ENCODE measurements at places on chromosomes 1 and 21.

GRCh38 chr1:195831789-195832188, 776.5 kb downstream of the KCNT2 start:
- DNase-seq = no peak

DNA sequence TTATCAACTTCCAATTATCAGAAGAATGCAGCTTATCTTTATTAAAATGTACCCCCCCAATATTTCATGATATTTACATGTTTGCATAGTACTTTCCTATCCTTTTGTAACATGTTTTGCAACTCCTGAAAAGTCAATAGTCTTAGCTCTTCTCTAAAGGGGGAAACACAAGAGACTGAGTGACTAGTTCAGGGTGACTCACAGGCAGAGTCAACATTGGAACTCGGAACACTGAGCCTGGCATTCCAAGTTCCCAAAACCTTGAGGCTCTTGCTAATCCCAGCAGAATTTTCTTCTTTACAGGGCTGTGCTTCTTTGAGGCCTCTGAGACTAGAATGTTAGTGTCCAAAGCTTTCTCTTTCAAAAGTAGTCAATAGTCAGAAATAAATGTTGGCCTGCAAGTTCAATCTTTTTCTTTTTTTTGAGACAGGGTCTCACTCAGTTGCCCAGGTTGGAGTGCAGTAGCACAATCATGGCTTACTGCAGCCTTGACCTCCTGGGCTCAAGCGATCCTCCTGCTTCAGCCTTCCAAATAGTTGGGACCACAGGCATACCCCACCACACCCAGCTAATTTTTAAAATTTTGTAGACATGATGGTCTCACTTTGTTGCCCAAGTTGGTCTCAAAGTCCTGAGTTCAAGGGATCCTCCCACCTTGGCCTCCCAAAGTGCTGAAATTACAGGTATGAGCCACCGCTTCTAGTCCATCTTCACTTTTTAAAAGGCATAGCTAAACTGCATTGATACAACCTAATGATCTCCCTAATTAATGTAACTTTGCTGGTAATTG, 37.5 kb downstream of the ZNF281 start:
- no peak for DNase-seq

DNA sequence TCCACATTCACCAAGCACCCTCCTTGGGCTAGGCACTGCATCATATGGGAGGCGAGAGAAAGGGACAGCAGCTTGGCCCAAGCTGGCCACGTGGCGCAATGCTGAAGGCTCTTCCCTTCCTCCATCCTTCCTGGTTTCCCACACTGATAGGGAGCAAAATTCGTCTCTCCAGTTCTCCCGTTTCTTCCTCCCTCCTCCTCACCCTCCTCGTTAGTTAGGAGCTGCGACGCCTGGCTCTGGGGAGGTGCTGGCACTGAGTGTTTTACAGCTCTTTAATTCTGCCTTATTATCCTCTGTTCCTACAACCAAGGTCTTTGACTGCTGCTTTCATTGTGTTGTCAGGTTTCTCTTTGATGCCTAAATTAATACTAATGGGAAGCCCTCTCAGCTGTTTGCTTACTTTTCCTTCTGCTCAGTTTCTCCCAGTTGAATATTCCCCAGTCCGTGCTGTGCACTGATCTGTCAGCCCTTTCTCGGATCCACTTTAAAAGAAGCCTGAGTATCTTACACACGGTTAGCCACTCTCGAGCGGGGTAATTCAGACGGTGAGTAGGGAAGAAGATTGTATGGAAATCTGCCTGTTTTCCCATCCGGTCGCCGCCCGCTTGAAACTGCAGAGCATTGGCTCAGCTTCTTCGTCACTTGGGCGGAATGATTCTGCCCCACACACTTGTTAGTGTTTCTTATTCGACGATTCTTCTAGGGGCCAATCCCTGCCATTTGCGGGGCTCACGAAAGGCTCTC, 56.2 kb upstream of the SMYD2 start:
- no peak for DNase-seq

- no peak for DNase-seq
Observed at GRCh38 chr1:99297923-99298322, 33.6 kb downstream of the PLPPR4 start.

GRCh38 chr1:201172999-201173610, 17.5 kb upstream of the IGFN1 start:
- DNase-seq = no peak

DNA sequence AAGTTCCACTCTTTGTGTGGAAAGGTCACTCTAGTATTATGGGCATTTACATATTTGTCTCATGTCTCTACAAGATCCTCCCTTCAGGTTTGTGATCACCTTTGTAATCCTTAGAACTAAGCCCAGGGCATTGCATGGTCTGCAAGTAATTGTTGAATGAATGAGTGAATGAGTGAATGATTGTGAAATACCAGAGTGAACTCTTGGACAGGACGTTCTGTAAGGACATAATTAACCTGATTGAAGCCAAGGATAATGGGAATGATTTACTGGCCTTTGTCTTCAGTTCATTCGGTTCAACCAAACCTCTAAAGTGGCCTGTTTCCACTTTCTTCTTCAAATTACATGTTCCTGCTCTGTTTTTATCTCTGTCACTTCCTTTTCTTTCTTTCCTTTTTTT, 83.0 kb upstream of the TSPAN2 start:
- DNase-seq = no peak

DNA sequence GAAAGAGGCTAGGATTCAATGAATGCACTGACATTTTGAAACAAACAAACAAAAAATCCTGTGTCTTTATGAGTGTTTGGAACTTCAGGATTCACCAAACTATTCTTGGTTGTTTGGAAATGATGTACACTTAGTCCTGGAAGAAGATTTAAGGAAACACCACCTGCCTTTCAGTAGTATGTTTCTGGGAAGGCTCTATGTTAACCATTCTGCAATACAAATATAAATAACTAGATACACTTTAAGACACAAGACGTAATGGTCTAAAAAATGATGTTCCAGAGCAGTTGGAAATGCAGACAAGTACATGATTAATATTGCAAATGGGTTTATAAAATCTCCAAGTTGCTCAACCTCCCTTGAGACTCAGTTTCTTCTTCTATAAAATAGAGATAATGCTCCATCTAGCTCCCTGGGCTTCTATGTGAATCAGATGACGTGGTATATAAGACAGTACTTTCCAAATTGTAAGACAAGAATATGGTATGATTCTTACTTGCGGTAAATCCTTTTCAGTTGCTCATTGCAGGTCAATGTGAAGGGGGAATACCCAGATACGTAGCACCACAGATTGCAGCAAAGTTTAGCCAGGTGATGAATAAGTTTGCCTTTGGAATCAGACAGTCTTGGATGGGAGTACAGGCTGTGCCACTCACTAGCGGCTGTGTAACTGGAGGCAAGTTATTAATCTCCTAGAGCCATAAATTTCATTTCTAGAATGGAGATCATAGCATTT, 224.8 kb upstream of the SGIP1 start:
- no peak for DNase-seq

DNA sequence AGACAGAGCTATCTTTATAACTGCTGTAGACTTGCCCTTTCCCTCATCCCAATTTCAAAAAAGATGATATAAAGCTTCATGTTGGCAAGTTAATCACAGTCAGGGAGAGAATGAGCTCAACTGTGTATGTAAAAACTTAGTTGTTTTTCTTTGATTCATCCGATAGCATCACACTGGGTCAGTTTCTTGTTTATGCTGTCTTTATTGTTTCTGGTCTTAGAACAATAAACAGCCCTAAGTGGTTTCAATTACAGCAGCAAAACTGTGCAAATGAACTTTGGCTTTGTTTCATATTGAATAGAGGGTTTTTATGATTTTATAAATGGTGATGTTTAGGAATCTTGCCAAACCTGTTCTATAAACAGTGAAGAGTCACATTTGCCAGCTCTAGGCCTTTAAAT, 423.8 kb upstream of the CXADR start:
- peak; percentile 6 for DNase-seq

GRCh38 chr1:6688757-6689156, 12.9 kb downstream of the DNAJC11 start:
- DNase-seq = no peak

- DNase-seq = no peak
Observed at GRCh38 chr1:206754011-206754410, 16.6 kb upstream of the IL19 start.

DNA sequence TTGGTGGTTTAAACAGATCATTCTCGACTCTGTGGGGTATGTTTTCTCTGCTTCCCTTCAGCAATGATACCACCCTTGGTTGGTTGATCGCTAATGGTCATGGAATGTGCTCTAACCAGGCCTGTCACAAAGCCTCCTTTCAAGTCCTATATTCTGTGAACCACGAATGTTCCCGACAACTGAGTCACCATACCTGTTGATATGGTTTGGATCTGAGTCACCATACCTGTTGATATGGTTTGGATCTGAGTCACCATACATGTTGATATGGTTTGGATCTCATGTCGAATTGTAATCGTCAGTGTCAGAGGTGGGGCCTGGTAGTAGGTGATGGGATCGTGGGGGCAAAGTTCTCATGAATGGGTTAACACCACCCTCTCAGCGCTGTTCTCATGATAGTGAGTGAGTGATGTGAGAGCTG, 10.2 kb upstream of the CAMK2N1 start:
- DNase-seq = no peak

- no peak for DNase-seq
Observed at GRCh38 chr1:109367626-109368025, 30.1 kb downstream of the SORT1 start.

DNA sequence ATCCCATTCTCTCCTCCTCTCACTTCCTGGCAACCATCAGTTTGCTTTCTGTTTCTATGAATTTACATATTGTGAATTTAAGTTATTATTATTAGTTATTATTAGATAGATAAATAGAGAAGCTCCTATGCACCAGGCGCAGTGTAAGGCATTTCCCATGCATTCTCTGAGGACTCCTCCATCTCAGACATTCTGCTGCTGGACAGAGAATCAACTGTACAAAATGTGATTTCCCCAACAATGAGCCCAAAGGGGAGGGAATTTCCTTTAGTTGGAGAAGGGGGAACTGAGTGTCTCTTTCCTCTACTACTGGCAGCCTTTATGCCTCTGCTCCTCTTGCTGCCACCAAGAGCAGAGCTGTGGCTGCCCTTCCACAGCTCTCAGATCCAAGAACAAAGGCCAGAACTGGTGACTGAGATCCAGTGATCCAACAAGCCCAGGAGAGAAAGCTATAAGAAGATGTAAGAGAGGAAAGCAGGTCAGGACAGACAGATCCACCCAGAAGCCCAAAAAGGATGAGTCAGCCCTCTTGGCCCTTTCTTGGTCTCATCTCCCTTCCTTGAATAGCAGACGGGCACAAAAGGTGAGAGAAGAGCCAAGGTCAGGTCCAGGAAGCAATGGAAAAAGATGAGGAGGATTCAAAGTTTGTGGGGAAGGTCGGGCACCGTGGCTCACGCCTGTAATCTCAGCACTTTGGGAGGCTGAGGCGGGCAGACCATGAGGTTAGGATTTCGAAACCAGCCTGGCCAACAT, 3.5 kb upstream of the IVL start:
- no peak for DNase-seq

DNA sequence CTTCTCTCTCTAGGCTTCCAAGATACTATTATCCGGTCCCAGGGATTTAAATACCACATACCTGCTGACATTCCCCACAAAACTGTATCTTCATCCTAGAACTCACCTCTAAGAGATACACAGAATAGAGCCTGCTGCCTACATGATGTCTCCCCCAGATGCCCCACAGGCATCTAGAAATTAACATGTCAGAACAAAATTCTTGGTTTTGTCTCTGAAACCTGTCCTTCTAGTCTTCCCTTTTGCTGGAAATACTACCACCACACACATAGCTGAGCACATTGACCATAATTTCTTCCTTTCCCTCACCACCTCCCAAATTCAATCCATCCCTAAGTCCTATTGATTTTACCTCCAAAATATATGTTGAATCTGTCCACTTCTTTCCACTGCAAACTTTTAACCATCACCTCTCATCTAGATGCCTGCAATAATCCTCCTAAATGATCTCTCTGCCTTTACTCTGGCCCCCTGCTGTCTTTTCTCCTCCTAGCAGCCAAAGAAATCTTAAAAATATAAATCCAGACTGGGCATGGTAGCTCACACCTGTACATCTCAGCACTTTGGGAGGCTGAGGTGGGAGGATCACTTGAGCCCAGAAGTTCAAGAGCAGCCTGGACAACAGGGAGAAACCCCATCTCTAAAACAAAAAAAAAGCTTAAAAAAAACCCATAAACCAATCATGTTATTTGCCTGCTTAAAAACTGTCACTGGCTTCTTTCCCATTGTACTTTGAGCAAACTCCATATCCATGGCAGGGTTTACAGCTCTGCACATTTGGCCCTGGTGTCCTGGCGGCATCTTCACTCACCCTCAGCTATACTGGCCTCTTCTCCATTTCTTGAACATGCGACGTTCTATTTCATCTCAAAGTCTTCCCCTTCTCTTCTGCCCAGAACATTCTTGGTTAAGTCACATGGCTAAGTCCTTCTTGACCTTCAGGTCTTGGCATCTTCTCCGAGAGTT, 6.2 kb upstream of the FAM76A start:
- no peak for DNase-seq

DNA sequence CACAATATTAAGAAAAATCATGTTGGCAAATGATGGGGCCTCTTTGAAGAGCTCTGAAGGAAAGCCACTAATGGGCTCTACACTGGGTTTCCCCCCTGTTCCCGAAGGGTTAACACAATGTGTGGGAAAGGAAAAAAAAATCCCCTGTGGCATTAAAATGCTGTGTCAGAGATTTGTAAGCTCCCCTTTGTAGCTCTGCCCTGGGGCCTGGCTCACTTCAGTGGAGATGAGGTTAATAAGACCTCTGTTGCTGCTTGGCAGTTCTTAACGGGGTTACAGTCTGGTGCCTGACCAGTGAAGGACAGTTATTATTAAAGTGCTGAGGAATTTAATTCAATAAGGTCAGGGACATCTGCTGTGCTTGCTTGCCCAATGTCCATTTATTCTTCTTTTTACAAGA, 129.7 kb upstream of the UBE2U start:
- DNase-seq = no peak

GRCh38 chr1:24465099-24465498, 37.5 kb upstream of the RCAN3 start:
- DNase-seq = no peak

DNA sequence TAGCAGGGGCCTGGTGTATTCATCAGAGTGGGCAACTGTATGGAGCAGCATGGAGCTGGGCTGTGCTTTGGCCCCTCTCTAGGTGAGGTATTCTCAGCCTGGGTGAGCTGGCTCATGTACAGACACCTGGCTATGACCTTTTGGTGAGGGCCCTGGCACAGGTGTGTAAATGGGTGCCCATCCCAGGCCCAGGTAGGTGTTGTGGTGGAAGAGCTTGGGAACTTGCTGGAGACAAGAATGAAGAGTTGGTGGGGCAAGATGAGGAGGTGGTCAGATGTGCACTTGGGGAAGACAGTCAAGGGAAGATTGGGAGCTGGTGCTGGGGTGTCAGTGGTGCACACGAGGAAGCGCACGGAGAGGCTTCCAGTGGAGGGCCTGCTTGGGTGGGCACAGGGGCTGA, 95.5 kb downstream of the TRIM11 start:
- no peak for DNase-seq
